Forelimb muscle (tissue), 1 donor: ENCODE measurements at places on chromosomes 12 and 14. TPM values are rescaled to one million over a fixed set of nuclear protein-coding genes. Genes with fewer than 3 reads are reported as not detected.

Gene BTG1
- 50.2 TPM for polyA plus RNA-seq

Gene LYZ
- 27.3 TPM for polyA plus RNA-seq

Gene WIF1
- 0.40 TPM for polyA plus RNA-seq

Gene DRAM1
- 3.2 TPM for polyA plus RNA-seq

Gene HSPB8
- polyA plus RNA-seq: 269 TPM

Gene FOXG1
- 0.05 TPM for polyA plus RNA-seq

Gene P2RX7
- polyA plus RNA-seq: 1.0 TPM

Gene GRIP1
- 1.1 TPM for polyA plus RNA-seq

Gene PRB2
- polyA plus RNA-seq: not detected

Gene PRIMA1
- 3.5 TPM for polyA plus RNA-seq

Gene CYP27B1
- 0.86 TPM for polyA plus RNA-seq

Gene KCNJ8
- 35.0 TPM for polyA plus RNA-seq

Gene MANSC4
- 0.32 TPM for polyA plus RNA-seq

Gene PLEKHG7
- 0.13 TPM for polyA plus RNA-seq

Gene CLEC7A
- 1.5 TPM for polyA plus RNA-seq

Gene EFS
- polyA plus RNA-seq: 69.2 TPM
